ENCODE measurements at places on chromosomes 7 and 10.

- no peak for DNase-seq
Observed at GRCh38 chr7:47741984-47742383, 160.1 kb upstream of the TNS3 start.

DNA sequence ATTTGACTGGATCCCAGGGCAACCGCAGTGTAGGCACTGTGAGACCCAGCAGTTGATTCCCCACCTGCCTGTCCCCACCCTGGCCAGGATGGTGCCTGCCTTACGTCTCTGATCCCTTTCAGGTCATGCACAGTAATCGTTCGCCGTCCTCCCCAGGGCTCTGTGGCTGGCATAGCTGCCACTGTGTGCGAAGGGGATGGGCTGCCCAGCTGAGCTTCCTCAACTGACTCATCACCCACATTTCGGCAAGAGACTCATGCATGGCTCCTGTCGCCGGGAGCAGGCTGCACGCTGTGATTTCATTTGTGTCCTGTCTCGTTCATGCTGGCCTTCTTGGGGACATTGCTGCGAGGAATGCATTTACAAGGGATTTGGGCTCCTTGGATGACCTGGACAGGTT is 252.4 kb downstream of the KLF6 start:
- DNase-seq = no peak

- DNase-seq = no peak
Observed at GRCh38 chr10:99248824-99249223, 13.2 kb upstream of the HPSE2 start.

- no peak for DNase-seq
Observed at GRCh38 chr10:114780577-114781184, 40.9 kb upstream of the FHIP2A start.

DNA sequence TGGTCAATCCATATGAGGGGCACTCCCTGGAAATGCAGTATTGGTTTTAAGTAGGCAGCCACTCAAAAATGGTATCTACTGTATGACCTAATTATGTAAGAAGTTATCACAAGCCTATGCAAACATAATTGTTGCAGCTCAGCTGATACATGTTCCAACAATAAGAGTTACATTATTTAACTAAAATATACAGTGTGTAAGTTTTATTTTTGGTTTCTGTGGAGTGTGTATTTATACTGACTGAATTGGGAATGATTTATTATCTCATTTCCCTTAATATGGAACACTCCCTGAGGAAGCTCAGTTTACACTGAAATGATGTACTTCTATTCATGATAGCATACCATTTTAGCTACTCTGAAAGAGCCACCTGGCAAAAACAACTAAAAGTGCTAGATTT is 2.6 kb upstream of the ING3 start:
- DNase-seq = no peak

DNA sequence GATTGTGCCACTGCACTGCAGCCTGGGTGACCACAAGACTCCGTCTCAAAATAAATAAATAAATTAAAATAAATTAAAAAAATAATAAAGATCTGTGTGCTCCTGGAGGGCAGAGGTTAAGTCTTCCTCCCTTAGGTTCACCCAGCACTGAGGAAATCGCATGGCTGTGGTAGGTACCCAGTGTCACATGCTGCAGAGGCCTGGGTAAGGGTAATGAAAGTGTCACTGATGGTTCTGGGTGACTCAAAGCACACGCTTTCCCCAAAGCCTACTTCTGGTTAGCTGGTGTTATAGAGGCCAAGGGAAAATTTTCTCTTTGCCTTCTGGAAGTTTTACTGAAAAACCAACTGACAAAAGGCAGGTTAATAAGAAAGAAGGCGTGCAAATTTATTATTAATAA is 88.8 kb upstream of the ITGB1 start:
- DNase-seq = no peak

DNA sequence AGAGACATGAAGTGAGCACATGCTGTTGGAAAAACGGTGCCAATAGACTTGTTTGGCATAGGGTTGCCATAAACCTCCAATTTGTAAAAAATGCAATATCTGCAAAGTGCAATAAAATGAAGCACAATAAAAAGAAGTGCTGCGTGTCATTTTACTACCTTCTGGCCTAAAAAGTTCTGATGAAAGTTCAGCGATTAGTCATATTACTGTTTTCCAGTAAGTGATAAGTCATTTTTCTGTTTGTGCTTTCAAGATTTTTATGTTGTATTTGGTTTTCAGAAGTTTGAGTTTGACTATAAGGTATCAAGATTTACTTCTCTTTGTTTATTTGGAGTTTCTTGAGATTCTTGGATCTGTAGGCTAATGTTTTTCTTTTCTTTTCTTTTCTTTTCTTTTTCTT is 16.8 kb downstream of the AOAH start:
- DNase-seq = no peak

DNA sequence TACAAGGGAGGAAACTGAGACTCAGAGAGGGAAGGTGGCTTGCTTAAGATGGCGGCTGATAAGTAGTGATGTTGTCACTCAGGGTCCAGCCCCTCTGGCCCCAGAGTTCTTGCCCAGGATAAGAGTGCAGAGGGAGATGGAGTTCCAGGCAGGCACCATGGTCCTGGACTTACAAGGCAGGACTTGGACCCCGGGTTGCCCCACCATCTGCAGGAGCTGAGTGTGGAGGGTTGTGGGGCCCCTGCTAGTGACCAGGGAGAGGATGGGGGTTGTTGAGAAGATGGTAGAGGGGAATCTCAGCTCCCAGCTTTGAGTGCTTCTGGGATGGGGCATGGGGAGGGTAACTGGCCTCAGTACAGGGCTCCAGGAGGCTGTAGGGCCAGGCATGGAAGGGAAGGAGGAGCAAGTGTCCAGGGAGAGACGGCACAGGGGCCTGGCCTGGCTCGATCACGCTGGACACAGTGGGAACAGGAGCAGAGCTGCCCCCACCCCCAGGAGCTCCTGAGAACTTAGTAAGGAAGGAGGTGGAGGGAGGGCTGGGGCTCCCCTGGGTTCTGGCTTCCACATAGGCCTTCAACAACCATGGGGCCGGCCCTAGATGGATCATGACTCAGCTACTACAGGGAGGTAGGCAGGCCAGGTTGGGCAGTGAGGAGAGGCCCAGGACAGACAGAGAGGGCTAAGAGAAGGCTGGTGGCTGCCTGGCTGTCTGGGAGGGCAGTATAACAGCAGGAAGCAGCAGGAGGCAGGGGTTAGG is 28.2 kb downstream of the PPIF start:
- DNase-seq = no peak

GRCh38 chr7:44762300-44762699 is 13.7 kb downstream of the ZMIZ2 start:
- DNase-seq = no peak

DNA sequence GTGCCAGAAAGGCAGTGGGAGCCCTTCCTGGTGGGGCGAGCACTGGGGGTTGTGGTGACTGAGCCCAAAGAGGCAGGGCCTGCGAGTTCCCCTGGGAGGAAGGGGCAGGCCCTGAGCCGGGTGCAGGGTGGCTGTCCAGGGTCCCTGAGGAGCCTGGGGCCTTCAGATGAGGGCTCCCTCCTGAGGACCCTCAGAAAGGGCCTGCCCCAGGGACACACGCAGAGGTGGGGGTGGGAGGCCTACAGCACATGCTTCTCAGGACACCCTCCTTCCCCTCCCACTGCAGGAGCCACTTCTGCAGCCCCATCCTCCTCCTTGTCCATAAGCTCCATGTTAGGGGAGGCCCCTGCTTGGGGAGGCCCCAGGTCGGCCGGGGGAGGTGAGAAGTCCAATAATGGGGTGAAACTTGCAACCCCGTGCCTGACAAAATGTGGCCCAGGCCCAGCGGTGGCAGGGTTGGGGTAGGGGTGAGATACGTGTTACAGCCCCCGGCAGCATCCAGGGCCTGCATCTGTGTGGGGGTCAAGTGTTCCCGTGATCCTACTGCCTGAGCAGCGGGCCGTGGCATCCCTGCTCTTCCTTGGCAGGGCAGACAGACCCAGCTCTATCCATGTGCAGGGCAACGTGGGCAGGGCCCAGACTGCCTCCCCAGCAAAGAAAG is 31.8 kb upstream of the RET start:
- DNase-seq = no peak

GRCh38 chr10:120978589-120979252 is 127.6 kb downstream of the WDR11 start:
- no peak for DNase-seq

DNA sequence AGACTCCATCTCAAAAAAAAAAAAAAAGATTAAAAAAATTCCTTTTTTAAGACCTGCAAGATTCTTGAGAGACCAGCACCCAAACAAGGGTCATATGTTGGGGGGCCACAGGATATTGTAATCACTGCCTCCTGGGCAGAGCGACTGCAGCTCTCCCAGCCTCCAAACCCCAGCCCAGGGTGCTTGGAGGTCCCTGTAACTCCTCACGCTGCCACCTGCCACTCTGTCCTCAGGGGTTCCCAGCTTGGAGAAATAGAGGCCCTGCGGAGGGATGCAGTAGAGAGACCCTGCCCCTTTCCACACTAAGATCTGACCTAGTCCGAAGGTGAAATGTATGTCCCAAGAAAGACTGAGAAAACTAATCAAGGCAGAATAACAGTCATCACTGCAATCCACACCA is 343.7 kb downstream of the GRID1 start:
- DNase-seq = no peak

DNA sequence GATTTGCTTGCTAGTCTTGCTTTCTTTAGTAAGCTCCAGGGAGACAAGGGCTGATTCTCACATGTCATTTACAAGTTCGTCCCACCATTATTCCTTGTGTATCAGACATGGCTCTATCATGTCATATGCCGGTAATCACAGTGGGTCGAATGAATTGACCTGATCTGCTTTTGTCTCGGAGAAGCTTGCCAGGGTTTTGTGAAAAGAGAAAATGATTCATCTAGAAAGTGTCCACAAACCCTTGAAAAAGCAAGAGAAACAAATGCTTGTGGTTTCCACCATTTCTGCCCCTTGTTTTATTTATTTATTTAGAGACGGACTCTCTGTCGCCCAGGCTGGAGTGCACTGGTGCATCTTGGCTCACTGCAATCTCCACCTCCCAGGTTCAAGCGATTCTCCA is 278.5 kb downstream of the TCF7L2 start:
- no peak for DNase-seq

- peak; percentile 94 for DNase-seq
Observed at GRCh38 chr10:95133016-95133752, 60.9 kb upstream of the ACSM6 start.

DNA sequence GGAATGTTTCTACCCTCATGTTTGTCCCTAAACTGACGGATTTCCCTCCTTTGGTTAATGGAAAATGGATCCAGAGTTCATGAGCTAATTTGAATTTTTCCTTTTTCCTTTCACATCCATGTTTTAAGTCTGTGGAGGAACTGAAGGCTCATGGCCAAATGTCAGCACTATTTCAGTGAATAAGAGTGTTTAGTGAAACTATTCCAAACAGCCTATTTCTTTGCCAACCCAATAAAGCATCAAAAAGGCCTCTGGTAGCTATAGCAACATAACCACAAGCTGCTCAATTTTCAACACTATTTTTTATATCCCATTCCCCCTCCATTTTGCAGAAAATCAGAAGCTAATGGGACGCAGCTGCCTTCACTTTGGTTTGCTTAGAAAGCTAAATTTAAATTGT is 1454.1 kb downstream of the GATA3 start:
- DNase-seq = no peak

- no peak for DNase-seq
Observed at GRCh38 chr7:30790356-30790755, 19.1 kb downstream of the MINDY4 start.

DNA sequence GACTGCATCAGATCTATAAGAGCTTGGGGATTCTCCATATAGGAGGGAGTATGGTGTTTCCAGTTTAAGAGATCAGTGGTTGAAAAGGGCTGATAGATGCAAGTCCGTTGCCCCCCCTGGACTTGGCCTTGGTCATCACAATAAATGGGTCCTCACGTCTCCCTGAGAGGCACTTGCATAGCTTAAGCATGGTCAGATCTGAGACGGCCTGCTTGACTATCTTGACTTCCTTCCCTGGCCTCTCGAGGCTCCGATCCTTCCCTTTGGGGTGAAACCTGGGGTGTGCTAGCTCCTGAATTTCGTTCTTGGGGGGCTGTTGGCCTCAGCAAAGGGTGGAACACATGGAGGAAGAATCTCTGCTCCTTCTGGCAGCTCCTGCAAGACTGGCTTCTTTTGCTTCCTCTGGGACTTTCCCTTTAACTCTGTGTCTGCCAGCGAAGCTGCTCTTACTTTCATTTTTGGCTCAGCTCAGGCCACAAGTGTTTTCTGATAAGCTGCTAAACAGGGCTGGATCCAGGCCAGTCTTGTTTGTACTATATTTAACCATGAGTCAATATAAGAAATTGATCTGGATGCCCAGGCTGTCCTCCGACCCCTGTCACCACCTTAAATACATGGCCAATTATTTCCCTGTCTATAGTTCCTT is 11.2 kb upstream of the ZNF485 start:
- DNase-seq = peak; percentile 33

- DNase-seq = no peak
Observed at GRCh38 chr10:110775020-110775375, 96.7 kb upstream of the PDCD4 start.

GRCh38 chr10:78148961-78149612 is 115.4 kb downstream of the RPS24 start:
- DNase-seq = no peak

- no peak for DNase-seq
Observed at GRCh38 chr7:33191340-33191739, 62.0 kb downstream of the BBS9 start.

DNA sequence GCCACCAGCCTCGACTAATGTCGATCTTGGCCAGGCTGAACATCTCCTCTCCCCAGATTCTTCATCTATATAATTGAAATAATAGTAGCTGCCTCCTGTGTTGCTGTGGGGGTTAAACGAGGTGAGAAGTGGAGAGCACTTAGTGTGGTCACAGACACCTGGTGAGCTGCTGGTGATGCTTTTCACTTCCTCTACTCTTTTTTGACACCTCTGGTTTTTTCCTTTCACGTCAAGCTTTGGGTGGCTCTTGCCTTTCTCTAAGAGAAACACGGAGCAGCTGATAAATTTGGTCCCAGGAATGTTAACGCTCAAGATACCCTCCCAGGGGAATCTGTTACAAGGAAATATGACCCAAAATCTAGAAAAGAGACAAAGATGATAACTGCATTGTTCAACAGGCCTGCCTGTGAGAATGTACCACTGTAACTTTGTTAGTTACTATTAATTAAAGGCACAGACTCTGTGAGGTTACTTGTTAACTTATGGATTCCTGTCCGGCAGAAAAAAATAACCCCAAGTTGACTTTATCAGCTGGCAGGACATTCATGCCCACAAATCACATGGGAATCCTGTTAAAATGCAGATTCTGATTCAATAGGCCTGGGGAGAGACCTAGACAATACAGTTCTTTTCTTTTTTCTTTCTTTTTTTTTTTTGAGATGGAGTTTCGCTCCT is 9.5 kb upstream of the NPFFR1 start:
- no peak for DNase-seq

- DNase-seq = no peak
Observed at GRCh38 chr7:155769701-155770100, 42.6 kb downstream of the SHH start.

GRCh38 chr10:34037499-34037898 is 703.0 kb upstream of the NRP1 start:
- no peak for DNase-seq

Measured in KBM-7 (cell line).